IPS-NIHi11 (cell line): ENCODE measurements at places on chromosomes 16 and 17.

- DNase-seq, result no peak
Measured at GRCh38 chr16:56776562-56776961, 46.6 kb downstream of the NUP93 start.

- DNase-seq, result no peak
Measured at GRCh38 chr16:58847902-58848661, 114.0 kb upstream of the GOT2 start.

GRCh38 chr16:85399583-85400284 is 213.4 kb upstream of the GSE1 start:
- DNase-seq, result no peak

GRCh38 chr16:17397499-17397891 is 73.3 kb downstream of the XYLT1 start:
- DNase-seq, result no peak

DNA sequence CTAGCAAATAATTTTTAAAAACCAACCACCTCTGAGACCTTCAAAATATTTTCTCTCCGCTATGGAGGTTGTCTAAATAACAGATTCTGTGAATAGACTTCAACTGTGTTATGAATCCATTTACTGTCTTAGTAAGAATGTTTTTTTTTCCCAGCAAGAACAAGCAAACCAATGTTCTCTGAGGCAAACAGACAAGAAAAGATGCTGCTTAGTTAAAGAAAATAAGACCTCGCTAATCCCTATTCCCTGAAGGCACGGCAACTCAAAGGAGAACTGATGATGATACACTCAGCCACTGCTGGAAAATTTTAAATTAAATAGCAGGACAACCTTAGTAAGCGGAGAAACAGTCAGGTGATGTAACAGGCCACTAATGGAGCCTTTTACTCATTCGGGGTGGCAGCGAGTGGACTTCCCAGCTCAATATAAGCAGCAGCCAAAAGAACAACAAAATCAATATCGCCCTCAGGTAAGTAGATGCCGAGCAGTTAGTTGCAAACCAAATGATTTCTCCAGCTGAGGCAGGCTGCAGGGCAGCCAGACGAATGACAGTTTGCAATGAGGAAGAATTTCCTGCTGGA is 81.8 kb downstream of the CPPED1 start:
- DNase-seq, result no peak
